ENCODE measurements at places on chromosomes 7 and 10. TPM values are rescaled to one million over a fixed set of nuclear protein-coding genes. Genes with fewer than 3 reads are reported as not detected.

GRCh38 chr7:132435016-132435990, 141.0 kb downstream of the PLXNA4 start:
- H3K27ac ChIP-seq = no peak overlapping the region
- DNase-seq = no peak
- no peaks in the 10 kb centered on the region for H3K4me1 ChIP-seq

- peaks cover 73% of the 10 kb centered on the region for H3K36me3 ChIP-seq
- H3K4me1 ChIP-seq = peaks cover 6% of the 10 kb centered on the region
- H3K27me3 ChIP-seq = no peaks in the 10 kb centered on the region
- H3K27ac ChIP-seq = no peak overlapping the region
- DNase-seq = peak; percentile 82
These were observed 95.8 kb downstream of the CLEC2L start for GRCh38 chr7:139619367-139619657.

- H3K4me1 ChIP-seq = no peaks in the 10 kb centered on the region
- no peak overlapping the region for H3K4me3 ChIP-seq
- H3K36me3 ChIP-seq = no peaks in the 10 kb centered on the region
- DNase-seq = no peak
These were observed 421.2 kb downstream of the IPMK start for GRCh38 chr10:57846307-57847065.

GRCh38 chr7:27943241-27943640, 203.3 kb downstream of the TAX1BP1 start:
- no peak for DNase-seq
- no peaks in the 10 kb centered on the region for H3K27me3 ChIP-seq
- peaks cover 1% of the 10 kb centered on the region for H3K36me3 ChIP-seq

GRCh38 chr7:144819566-144819965, 16.3 kb downstream of the TPK1 start:
- no peaks in the 10 kb centered on the region for H3K4me1 ChIP-seq
- no peaks in the 10 kb centered on the region for H3K27me3 ChIP-seq
- no peak overlapping the region for H3K27ac ChIP-seq
- no peaks in the 10 kb centered on the region for H3K36me3 ChIP-seq
- no peak overlapping the region for H3K4me3 ChIP-seq

DNA sequence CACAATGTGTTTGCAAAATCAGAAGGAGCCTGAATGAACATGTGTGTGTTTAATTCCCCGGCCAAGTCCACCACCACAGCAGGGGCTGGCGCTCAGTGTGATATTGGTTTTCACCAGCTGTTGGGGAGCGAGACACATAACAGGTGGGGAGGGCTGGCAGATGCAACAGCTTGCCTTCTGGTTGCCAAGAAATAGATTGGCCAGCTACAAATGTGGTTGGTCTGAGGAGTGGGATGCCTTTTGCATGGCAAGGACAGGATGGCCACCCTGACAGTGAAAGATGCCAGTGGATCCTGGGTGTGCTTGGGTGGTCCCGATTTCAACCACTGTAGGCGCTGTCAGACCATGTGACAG, 292.5 kb upstream of the FZD8 start:
- H3K4me1 ChIP-seq = no peaks in the 10 kb centered on the region
- no peaks in the 10 kb centered on the region for H3K27me3 ChIP-seq
- H3K36me3 ChIP-seq = no peaks in the 10 kb centered on the region
- DNase-seq = no peak

DNA sequence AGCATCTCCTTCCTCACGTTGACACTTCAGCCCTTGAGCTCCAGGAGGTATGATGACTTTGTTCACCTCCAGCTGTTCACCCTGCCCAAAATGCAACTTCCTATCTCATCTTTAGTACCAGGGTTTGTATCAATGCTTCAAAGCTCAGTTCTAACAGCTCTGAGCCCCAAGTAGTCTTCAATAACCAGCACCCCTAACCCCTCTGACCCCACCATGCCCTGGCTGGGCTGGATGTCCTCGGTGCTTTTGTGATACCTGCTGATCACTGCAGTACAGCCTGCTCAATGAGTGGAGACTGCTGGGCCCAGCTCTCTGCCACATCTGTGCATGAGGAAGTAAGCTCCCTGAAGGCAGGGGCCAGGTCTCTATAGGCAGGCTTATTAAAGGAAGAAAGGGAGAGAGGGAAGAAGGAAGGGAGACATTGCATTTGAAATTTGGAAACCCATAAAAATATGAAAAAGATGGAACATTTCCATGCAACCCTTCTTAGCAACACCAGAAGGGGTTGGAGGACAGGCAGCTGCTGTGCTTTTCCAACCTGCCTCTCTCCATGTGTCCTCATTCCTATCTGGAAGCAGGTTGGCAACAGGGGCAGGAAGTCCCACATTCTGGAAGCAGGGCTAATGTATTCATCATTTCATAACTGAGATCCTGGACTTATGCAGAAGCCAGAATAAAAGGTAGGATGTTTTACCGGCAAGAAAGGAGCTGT, 756.1 kb downstream of the GRID1 start:
- no peak overlapping the region for H3K4me3 ChIP-seq
- no peaks in the 10 kb centered on the region for H3K4me1 ChIP-seq
- DNase-seq = no peak
- H3K36me3 ChIP-seq = no peaks in the 10 kb centered on the region
- H3K27ac ChIP-seq = no peak overlapping the region
- no peaks in the 10 kb centered on the region for H3K27me3 ChIP-seq

DNA sequence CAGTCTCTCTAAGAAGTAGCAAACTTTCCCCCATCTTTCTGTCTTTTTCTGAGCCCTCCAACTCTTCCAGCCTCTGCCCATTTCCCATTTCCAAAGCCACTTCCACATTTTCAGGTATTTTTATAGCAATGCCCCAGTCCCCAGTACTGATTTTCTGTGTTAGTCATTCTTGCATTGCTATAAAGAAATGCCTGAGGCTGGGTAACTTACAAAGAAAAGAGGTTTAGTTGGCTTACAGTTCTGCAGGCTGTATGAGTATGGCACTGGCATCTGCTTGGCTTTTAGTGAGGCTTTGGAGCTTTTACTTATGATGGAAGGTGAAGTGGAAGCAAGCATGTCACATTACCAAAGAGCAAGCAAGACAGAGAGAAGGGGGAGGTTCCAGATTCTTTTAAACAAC, 17.2 kb downstream of the PLCE1 start:
- H3K4me1 ChIP-seq = peaks cover 3% of the 10 kb centered on the region
- H3K4me3 ChIP-seq = no peak overlapping the region
- no peaks in the 10 kb centered on the region for H3K36me3 ChIP-seq
- no peak overlapping the region for H3K27ac ChIP-seq

DNA sequence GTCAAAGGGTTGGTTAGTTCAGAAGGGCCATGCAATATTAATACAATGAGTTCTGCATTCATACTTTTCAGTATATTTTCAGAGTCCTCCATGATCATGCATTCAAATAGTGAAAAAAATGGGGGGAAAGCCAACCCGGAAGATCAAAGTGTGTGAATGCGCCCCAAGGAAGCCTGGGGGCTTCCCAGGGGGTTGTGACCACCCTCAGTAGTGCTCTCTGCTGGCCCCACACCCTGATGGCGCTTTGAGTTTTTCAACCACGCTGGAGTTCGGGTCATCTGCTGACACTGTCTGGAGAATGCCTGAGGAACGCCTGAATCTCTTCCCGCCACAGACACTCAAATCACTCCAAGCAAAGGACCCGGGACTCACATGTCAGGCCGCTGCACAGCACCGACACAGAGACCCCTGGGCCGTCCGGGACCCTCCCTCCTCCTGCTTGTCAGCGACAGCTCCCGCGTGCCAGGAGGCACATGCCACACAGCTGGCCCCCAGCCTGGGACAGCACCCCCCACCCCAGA, 1.0 kb downstream of the TNS3 start:
- H3K27ac ChIP-seq = peak overlapping the region; percentile 77
- H3K36me3 ChIP-seq = peaks cover 6% of the 10 kb centered on the region
- peak overlapping the region; percentile 79 for H3K4me3 ChIP-seq

- no peak overlapping the region for H3K27ac ChIP-seq
- H3K4me1 ChIP-seq = no peaks in the 10 kb centered on the region
- H3K4me3 ChIP-seq = no peak overlapping the region
- DNase-seq = no peak
- no peaks in the 10 kb centered on the region for H3K36me3 ChIP-seq
- H3K27me3 ChIP-seq = no peaks in the 10 kb centered on the region
These were observed 234.3 kb upstream of the TMEM229A start for GRCh38 chr7:124267154-124267553.

DNA sequence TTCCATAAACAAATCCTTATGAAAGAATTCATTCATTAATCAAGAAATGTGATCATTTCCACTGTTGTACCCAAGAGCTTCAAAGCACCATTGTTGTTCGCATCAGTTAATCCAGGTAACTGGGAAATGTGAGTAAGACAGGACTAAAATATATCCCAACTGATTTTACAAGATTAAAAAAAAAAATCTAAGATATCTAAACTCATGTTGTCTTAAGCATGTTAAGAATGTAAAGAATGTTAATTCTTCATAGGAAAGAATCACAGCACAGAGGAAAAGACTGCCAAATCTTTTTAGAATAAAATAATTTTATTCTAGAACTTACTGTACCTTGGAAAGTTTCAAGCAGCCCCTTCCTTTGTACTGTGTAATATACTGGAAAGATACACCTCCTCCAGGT, 16.4 kb downstream of the FZD1 start:
- H3K4me3 ChIP-seq = no peak overlapping the region
- peak; percentile 5 for DNase-seq
- H3K4me1 ChIP-seq = peaks cover 3% of the 10 kb centered on the region
- no peaks in the 10 kb centered on the region for H3K36me3 ChIP-seq
- H3K27me3 ChIP-seq = no peaks in the 10 kb centered on the region
- no peak overlapping the region for H3K27ac ChIP-seq

GRCh38 chr10:24791084-24791726, 67.5 kb upstream of the ARHGAP21 start:
- no peaks in the 10 kb centered on the region for H3K27me3 ChIP-seq
- no peaks in the 10 kb centered on the region for H3K36me3 ChIP-seq
- H3K27ac ChIP-seq = no peak overlapping the region
- H3K4me1 ChIP-seq = no peaks in the 10 kb centered on the region
- H3K4me3 ChIP-seq = no peak overlapping the region

DNA sequence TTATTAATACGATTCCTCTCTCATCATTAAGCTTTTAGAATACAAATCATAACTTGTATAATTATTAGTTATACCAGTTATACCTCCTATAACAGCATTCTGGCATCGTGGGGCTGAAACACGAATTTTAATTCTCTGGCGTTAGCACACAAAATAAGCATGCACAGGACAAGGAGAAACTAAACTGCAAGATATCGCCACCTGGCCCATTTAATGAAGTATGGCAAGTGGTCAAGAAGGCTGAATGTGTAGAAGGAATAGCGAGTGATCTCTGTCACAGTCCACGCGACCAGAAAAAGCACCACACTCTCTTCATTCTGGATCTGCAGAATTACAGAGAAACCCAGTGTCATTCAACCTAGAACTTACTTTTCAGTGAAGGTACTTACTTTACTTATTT, 18.1 kb downstream of the HACD1 start:
- no peak overlapping the region for H3K4me3 ChIP-seq
- H3K27me3 ChIP-seq = no peaks in the 10 kb centered on the region
- H3K4me1 ChIP-seq = no peaks in the 10 kb centered on the region
- no peak overlapping the region for H3K27ac ChIP-seq
- H3K36me3 ChIP-seq = peaks cover 3% of the 10 kb centered on the region

DNA sequence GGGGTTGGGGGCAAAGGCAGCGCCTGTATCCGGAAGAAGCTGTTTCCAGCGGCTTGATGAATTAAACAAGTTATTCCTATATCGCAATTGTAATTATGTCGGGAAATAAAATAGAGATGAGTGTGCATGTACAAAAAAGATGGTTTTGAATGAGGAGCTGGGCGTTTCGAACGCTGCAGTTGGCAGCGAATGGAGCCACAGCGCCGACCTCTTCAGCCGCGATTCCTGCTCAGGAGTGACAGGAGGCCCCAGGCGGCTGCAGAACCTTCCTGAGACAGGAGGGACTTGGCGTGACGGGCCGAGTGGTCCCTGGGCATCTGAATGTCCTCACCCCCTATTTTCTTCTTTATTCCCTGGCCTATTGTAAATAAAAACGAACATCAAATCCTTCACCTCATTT, 184.9 kb downstream of the DNAJB6 start:
- H3K27ac ChIP-seq = no peak overlapping the region
- no peaks in the 10 kb centered on the region for H3K36me3 ChIP-seq
- no peak overlapping the region for H3K4me3 ChIP-seq
- H3K27me3 ChIP-seq = no peaks in the 10 kb centered on the region

GRCh38 chr10:74099836-74100235, 50.8 kb downstream of the AP3M1 start:
- H3K4me3 ChIP-seq = no peak overlapping the region
- peaks cover 2% of the 10 kb centered on the region for H3K4me1 ChIP-seq
- no peak for DNase-seq
- no peak overlapping the region for H3K27ac ChIP-seq
- H3K27me3 ChIP-seq = no peaks in the 10 kb centered on the region
- H3K36me3 ChIP-seq = peaks cover 76% of the 10 kb centered on the region

DNA sequence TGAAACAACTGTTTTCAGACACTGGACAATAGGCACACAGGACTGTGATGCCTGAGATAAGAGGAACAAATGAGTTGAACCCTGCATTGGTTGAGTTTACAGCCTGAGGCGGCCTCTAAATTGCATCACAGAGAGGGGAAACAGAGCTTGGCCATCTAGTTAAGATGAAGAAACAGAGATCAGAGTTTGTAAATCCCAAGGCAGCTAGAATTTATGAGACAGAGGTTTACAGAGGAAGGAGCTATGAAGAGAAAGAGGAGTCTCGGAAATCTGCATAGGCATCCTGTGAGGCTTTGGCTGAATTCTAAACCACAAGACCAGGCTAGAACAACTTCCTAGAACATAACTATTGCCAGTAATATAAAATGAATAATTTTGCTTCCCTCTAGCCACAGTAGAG, 41.0 kb upstream of the OIT3 start:
- no peak for DNase-seq
- H3K27me3 ChIP-seq = no peaks in the 10 kb centered on the region
- H3K4me3 ChIP-seq = no peak overlapping the region
- H3K27ac ChIP-seq = no peak overlapping the region
- H3K36me3 ChIP-seq = peaks cover 3% of the 10 kb centered on the region

- H3K36me3 ChIP-seq = peaks cover 79% of the 10 kb centered on the region
- no peaks in the 10 kb centered on the region for H3K27me3 ChIP-seq
- H3K4me3 ChIP-seq = no peak overlapping the region
- peaks cover 41% of the 10 kb centered on the region for H3K4me1 ChIP-seq
These were observed 147.8 kb upstream of the KLF14 start for GRCh38 chr7:130881799-130882141.

DNA sequence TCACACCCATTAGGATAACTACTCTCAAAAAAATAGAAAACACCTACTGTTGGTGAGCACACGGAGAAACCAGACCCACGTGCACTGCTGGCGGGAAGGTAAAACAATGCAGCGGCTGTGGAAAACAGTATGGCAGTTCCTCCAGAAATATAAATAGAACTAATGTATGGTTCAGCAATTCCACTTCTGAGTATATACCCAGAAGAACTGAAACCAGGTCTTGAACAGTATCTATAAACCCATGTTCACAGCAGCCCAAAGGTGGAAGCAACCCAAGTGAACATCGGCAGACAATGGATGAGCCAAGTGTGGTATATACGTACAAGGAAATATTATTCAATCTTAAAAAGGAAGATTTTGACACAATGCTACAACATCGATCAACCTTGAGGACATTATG, 164.7 kb downstream of the ZMYND11 start:
- H3K27me3 ChIP-seq = no peaks in the 10 kb centered on the region
- H3K4me1 ChIP-seq = peaks cover 9% of the 10 kb centered on the region
- no peak overlapping the region for H3K4me3 ChIP-seq
- peaks cover 22% of the 10 kb centered on the region for H3K36me3 ChIP-seq

Gene C10orf67
- polyA plus RNA-seq = 0.14 TPM

Gene LRIT1
- polyA plus RNA-seq = not detected

Gene SAMD9
- polyA plus RNA-seq = 1.9 TPM

Gene CTAGE15
- polyA plus RNA-seq = not detected

Gene JCAD
- 15.9 TPM for polyA plus RNA-seq

Gene SLC16A9
- polyA plus RNA-seq = 0.11 TPM

Gene MYH16
- 0.03 TPM for polyA plus RNA-seq

Gene CTAGE4
- not detected for polyA plus RNA-seq

Gene TBXAS1
- polyA plus RNA-seq = 10.8 TPM

Gene CAMK1D
- 4.1 TPM for polyA plus RNA-seq

Gene UCN3
- polyA plus RNA-seq = not detected

Gene PRSS37
- polyA plus RNA-seq = not detected

Gene H2BK1
- polyA plus RNA-seq = not detected
